ENCODE measurements at places on chromosomes 11 and 22.

GRCh38 chr22:31749636-31750364, at the start of gene PRR14L:
Gene PRR14L, minus strand, starts transcription at chr22:31750132. Its CDS starts 11,272 bp downstream, at chr22:31738860.
- peak; percentile 95 for DNase-seq

GRCh38 chr11:114846416-114846791, 168.1 kb downstream of the NXPE2 start:
- DNase-seq, result peak; percentile 76

DNA sequence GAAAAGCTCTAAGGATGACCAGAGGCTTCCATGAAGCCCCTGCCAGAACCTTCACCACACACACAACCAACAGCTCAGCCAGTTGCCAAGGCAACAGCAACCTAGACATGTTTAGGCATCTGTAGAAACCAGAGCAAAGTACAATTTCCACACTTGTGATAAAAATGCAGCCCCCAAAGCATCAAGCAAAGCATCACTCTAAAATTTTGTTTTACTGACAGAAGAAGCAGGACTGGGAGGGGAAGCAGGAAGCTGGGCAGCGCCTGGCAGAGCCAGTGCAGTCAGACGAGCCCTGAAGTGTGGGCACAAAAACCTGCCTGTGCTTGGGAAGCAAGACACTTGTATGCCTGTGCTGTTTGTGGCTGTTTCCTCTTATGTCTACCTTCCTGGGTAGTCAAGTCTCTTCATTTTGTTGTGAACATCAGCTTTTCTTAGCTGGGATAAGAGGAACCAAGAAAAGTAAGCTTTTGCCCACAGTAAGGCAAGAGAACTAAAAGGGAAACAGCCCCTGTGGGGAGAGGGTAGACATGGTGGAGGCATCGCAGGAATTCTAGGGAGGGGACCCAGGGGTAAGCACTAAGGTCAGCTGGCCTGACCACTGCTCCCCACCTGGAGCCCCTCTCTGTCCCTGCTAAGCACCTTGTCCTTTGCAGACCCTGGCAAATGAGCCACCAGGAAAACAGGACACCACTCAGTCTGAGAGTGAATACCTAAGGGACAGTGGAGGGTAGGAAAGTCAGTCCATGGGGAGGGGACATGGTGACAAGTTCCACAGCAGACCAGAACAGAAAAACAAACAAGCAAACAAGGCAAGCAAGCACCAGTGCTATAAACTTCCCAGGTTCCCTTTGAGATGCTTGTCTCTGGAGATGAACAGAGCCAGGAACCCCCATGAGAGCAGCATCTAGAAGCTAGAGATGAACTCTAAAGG, 13.4 kb downstream of the PACSIN2 start:
- DNase-seq, result no peak

DNA sequence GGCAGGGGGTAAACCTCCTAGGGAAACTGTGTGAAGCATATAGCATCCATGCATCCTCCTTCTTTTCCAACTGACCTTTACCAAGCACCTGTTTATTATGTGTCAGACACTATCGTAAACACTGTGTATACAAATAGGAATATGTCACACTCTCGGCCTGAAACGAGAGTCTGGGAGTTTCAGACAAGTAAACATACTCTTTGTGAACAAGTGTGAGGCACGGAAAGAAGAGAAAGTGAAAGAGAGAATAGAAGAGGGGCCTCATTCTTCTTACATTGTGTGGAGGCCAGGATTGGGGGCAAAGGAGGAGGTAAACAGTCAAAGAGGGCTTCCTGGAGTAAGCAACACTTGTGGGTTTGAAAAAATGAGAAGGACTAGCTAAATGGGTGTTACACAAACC, 16.4 kb downstream of the CSNK2A3 start:
- no peak for DNase-seq

DNA sequence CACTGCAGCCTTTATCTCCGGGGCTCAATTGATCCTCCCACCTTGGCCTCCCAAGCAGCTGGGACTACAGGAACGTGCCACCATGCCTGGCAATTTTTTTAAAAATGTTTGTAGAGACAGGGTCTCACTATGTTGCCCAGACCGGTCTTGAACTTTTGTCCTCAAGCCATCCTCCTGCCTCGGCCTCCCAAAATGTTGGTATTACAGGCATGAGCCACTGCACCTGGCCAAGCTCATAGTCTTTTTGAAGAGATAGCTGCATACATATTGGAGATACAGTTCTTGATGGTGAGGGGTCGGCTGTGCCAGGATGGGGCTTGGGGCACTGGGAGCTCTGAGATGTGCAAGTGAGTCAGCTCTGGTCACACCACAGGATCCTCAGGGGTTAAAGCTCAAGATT, 53.2 kb downstream of the CHRDL2 start:
- no peak for DNase-seq

DNA sequence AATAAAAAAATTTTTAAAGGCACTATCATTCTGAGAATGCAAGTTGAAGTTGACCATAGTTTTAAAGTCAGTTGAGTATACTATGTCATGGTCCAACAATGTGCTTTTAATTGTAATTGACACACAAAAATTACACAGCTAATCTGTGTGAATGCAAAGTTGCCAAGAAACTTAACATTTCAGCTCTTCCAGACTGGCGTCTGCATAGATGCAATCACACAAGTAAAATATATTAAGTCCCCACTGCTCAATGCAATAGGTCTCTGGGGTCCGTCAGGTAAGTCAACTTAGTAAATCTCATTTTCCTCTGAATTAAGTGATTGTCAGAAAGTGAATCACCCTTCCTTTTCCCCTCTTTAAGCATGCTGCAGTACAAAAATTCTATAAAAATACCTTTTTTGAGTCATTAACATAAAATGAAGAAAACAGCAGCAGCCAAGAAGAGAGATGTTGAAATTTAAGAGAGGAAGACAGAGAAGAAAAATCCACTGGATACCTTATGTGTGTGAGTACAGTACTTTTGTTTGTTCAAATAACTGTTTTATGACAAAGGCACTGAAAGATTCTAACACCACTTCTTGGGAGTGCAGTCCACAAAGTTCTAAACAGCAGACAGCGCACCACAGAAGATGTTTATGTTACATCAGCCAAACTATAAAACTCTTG, 5.1 kb downstream of the FZD4 start:
- no peak for DNase-seq

GRCh38 chr11:37724315-37724714, 1126.3 kb upstream of the RAG2 start:
- no peak for DNase-seq

DNA sequence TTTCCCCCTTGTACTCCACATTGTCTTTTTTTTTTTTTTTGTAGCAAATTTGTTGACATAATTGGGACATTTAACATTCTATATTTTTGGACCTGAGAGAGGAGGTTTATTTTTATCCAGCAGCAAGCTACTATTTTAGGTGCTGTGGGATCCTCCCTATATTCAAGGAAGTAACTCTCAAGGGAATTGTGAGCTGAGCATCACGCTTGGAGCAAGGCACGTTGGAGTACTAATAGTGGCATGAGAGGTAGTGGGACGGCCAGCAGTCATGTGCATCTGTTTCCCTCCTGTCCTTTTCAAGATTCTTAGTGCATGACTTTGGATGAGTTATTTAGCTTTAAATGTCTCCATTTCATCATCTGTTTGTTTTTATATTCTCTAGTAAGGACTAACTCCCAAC, 52.3 kb downstream of the EXT2 start:
- DNase-seq, result no peak

DNA sequence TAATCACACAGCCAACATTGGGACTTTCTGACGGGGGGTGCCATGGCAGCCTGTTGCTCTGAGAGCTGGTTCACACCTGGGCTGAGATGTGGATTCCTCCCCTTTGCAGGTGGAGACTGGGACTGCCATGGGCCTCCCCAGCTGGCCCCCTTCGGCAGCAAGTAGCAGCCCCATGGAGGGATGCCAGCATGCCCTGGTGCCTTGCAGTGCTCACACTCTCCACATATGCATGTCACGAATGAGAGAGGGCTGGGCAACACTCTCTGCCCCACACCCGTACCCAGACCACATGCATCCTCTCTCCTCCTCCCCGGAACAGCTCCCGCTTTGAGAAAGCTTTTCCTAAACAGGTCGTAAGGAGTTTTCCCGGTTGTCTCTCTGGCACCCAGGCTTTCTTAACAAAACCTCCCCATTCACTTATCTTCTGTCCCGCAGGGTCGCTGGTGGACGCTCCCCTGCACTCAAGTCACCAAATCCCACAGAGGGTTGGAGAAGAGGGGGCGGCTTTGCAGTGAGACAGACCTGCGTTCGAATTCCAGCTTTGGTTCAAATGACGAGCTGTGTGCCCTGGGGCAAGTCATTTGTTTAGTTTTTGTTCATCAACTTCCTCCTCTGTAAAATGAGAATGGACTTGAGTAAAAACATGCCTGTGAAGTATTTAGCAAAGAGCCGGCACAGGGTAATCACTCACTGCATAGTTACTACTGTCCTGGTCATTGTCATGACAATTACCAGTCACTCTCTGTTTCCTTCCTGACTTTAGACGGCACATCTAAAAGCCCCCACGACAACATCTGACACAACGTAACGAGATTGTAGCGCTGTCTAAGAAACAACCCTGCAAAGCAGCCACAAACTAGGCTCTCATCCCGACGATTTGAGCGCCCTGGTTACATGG, 231.3 kb upstream of the B3GAT1 start:
- DNase-seq, result no peak

GRCh38 chr11:83255366-83255765, 30.8 kb downstream of the CCDC90B start:
- DNase-seq, result no peak

DNA sequence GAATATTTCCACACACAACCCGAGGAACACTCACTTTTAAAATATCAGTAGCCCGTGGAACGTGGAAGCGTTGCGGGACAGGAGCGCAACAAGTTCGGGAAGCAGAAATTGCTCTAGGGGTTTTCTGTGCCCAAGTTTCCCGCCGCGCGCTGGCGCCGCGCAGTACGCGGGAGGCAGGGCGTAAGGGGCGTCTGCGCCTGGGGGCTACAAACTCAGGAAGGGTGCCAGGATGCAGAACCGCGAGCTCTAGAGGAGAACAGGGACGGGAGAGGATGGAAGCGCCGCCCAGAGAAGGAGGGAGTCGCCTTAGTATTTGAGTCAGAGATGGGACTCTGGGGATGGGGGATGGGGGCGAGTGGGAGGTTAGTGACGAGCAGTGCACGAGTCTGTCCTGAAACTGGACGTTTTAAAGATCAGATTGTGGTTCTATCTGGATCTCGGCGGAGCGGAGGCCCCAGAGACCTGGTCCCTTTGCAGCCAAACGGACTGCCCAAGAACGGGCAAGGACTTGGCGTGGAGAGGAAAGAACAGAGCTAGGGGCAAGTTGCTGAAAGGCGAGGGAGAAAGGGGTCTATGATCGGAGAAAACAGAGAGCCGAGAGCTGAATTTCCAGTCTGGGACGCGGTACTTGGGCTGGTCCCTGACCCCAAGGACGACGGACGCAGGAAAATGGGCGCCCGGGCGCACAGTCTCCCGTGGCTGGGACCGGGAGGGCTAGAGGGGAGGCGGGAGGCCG, 4.7 kb downstream of the BSX start:
- DNase-seq, result peak; percentile 40

DNA sequence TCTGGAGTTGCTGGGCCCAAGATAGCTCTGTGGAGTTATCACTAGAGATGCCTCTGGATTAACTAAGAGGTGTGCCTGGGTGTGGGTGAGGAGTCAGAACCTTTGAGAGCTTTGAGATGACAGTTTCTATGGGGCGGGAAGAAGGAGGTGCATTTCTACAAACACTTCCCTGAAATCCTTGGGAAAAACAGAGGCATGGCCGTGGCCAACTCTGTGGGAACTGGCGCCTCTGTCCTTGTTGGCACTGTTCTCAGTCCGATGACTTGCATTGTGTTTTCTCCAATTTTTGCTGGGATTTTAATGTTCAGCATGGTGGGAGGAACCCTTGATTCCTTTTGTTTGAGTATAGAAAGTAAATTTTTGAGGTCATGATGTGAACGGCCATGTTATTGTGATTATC, 115.8 kb upstream of the PARVA start:
- no peak for DNase-seq

DNA sequence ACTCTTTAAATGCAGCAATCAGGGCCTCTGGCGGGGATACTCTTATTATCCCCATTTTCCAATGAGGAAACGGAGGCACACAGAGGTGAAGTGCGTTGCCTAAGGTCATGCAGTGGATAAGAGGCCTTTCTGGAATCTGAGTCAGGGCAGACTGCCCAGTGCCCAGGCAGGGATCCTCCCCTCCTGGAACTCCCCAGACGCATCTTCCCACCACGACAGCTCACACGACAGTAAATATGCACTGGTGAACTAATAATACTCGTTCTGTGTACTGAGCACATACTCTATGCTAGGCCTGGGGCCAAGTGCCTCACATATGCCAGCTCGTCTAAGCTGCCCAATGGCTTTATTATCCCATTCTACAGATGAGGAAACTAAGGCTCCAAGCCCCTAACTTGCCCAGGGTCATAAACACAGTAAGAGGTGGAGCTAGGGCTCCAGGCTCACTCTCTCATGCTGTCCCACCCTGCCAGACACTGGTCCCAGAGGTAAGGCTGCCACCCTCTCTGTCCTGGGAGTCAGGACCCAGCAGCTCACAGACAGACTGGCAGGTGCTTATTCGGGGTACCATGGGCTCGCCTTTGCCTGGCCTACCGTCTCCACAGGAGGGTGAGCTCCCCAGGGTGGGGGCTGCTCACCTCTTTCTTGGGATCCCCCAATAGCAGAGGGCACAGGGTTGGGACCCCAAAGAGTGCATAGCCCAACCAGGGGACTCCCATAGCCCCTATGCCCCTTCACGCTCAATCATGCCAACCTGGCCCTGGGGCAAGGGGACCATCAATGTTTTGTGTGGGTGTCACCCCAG, 2.3 kb downstream of the IL2RB start:
- DNase-seq, result no peak

GRCh38 chr11:18844753-18845367, 53.3 kb upstream of the PTPN5 start:
- peak; percentile 60 for DNase-seq

DNA sequence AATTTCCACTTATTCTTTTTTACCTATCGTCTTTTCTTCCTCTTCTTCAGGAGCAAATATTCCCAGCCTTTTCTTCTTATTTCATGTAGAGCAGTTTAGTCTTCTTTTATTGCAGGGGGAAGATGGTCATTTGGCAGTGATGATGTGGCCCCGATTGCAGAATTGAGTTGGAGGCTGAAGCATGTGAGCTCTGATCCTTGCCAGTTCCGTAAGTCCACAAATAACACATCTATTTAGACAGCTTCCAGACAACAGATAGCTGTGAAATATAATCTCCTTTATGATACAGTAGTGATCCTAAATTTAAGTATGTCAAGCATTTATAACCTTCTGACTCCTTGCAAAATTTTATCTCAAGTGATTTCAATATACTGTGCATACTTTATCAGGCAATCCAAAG, 27.5 kb downstream of the REXO2 start:
- DNase-seq, result no peak

DNA sequence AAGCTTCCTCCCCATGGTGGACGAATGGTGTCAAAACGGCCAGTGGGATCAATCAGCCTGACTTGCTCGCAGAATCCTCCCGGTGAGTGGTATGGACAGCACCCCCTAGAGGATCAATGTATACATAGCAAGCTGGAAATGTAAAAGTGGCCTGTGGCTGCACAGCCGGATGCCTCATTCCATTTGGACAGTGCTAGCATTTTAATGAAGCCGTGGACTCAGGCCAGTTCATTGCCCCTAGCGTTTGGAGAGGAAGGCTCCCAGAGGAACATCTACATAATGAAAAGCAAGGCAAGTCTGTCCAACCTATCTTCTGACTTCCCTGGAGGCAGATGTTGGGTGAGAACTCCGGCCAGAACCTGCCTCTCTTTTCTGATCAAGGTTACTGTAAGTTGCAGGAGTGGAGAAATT, 942.3 kb downstream of the NTM start:
- no peak for DNase-seq

GRCh38 chr11:19168090-19168489, 33.7 kb downstream of the CSRP3 start:
- no peak for DNase-seq

GRCh38 chr11:27921472-27921871, 186.5 kb downstream of the KIF18A start:
- no peak for DNase-seq
